ENCODE measurements at places on chromosomes 6 and 20. TPM values are rescaled to one million over a fixed set of nuclear protein-coding genes. Genes with fewer than 3 reads are reported as not detected.

The MICB gene
- total RNA-seq = 37.0 TPM

The REM1 gene
- not detected for total RNA-seq

The FOXC1 gene
- total RNA-seq = 10.7 TPM

The FGD2 gene
- 0.44 TPM for total RNA-seq

The PRSS16 gene
- total RNA-seq = 21.1 TPM

The GLO1 gene
- total RNA-seq = 164 TPM

The RAMACL gene
- total RNA-seq = 0.30 TPM

The DLK2 gene
- total RNA-seq = 0.18 TPM

The MEI4 gene
- 0.18 TPM for total RNA-seq

The RGS17 gene
- total RNA-seq = 7.4 TPM

The TSPO2 gene
- total RNA-seq = not detected

The OLIG3 gene
- 5.4 TPM for total RNA-seq

The B3GAT2 gene
- 0.71 TPM for total RNA-seq

Measured in WTC11 (cell line).